Kidney (tissue), 22 donors: ENCODE measurements at places on chromosomes 13 and 19. TPM values are rescaled to one million over a fixed set of nuclear protein-coding genes. Genes with fewer than 3 reads are reported as not detected.
A peak's percentile ranks its signal among the peaks of the same experiment; 100 is the strongest.

The KANK3 gene
- 26.6 TPM for total RNA-seq

The C3 gene
- total RNA-seq: 3,831 TPM

The FCAR gene
- 1.8 TPM for total RNA-seq

The ZNF28 gene
- total RNA-seq: 20.0 TPM

The CEACAM1 gene
- 33.1 TPM for total RNA-seq

The RFPL4AL1 gene
- not detected for total RNA-seq

The PRR22 gene
- total RNA-seq: 4.2 TPM

The NEK5 gene
- 1.2 TPM for total RNA-seq

The ICAM5 gene
- total RNA-seq: 2.9 TPM

The KLK14 gene
- total RNA-seq: 0.22 TPM

The CBY2 gene
- 0.22 TPM for total RNA-seq

DNA sequence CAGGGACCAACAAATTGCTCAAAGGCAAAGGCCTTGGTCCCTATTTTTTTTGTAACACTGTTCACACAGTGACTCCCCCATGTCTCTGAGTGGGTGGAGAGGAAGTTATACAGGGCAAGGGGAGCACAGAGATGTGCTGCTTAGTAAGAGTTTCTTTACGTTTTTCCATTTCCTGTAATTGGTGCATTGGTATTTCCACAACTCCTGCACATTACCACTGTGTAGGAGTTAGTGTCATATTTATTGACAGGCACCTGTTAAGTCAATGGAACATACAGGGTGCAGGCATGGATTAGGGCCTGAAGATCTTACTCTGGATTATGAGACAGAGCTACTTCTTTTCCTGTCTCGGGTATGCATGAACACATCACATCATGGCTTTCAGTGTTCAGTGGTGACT, 45.2 kb downstream of the SOX21 start:
- no peak for DNase-seq

DNA sequence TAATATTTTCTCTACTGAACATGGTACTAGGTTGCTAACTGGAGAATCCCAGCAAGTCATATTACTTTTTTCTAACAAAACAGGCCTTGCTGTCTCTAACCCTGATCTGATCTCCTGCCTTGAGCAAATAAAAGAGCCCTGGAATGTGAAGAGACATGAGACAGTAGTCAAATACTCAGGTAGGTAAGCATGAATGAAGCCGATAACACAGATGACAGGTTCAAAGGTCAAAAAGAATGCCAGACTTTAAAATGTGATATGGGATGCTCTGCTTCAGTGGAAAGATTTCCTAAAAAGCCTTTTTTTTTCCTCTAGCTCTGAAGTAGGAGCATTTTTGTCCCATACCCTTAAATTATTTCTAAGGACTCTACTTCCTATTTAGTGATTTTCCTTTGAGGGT, 28.7 kb downstream of the ZNF726 start:
- DNase-seq: no peak

- DNase-seq: no peak
Observed at GRCh38 chr19:10808937-10809649, 26.9 kb downstream of the TMED1 start.

DNA sequence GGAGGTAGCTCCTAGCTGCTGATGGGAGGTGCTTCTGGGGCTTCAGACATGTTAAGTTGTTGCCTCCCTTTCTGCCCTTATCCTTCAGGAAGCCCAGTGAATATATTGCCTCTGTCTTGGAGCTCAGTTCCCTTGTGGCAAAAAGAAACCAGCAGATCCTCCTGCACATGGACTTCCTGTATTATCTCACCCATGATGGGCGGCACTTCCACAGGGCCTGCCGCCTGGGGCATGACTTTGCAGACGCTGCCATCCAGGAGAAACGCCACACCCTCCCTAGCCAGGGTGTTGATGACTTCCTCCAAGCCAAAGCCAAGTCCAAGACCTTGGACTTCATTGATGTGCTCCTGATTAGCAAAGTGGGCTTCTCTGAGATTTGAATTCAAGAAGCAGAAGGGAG, 6.0 kb upstream of the CYP4F12 start:
- DNase-seq: no peak

GRCh38 chr19:17757125-17757524, 5.8 kb downstream of the FCHO1 start:
- DNase-seq: no peak

- peak; percentile 53 for DNase-seq
Observed at GRCh38 chr13:100636441-100636840, 38.2 kb downstream of the TMTC4 start.

DNA sequence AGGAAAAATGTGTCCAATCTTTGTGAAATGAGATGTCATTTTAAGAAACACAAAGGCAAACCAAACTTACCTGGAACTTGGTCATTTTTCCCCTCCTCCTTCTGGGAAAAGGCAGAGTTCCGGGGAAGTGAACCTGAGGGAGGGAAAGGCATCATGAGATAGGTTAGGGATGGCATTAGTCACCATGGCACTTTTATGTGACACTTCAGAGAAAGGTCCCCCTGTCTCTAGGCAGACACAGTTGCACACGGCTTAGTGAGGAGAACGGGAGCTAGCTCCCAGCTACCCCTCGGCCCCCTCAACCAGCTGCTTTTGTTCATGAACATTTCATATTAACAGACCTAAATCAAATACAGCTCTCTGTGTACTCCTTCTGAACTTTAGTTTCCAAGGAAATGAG, 1.5 kb downstream of the ZNF235 start:
- peak; percentile 51 for DNase-seq

DNA sequence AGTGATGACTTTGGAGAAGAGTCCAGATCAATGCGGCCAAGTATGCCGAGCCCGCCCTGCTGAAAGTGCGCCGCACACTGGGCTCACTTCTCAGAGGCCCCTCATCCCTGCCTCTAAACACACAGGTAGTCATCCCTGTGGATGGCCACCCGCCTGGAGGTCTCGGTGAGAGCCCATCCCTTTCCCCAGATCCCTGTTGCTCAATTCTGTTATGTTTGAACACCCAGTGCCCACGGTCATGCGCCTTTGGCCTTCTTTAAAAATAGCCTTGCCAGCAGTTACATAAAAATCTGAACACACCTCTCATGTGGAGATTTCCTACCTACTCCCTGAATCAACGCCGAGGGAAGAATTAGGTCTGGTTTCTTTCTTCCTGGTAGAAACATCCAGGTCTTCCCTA, 11.9 kb downstream of the ELAVL1 start:
- no peak for DNase-seq

DNA sequence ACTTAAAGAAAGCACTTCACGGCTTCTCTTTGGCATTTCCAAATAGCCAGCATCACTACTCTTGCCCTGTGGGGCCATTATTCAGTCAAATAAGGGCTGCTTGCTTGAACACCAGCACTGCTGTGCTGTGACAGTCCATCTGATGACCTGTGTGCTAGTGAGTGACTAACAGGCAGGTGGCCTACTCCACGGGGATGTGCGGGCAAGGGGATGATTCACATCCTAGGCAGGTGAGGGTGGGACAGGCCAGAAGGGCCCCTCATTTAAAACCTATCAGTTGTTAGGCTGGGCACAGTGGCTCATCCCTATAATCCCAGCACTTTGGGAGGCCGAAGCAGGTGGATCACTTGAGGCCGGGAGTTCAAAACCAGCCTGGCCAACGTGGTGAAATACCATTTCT, 8.2 kb downstream of the CCNE1 start:
- no peak for DNase-seq

GRCh38 chr13:72126424-72126823, 259.4 kb upstream of the DACH1 start:
- no peak for DNase-seq

DNA sequence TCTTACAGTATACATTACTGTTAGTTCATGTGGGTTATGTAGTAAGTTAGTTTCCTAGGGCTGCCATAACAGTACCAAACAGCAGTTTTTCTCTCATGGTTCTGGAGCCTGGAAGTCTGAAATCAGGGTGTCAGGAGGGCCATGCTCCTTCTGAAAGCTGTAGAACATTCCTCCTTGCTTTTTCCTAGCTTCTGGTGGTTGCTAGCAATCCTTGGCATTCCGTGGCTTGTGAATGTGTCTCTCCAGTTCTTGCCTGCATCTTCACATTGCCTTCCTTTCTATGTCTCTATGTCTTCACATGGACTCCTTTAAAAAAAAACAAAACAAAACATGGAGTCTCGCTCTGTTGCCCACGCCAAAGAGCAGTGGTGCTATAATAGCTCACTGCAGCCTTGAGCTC, 95.4 kb downstream of the WDFY2 start:
- no peak for DNase-seq

- DNase-seq: no peak
Observed at GRCh38 chr13:50609011-50609410, 234.5 kb downstream of the DLEU7 start.

DNA sequence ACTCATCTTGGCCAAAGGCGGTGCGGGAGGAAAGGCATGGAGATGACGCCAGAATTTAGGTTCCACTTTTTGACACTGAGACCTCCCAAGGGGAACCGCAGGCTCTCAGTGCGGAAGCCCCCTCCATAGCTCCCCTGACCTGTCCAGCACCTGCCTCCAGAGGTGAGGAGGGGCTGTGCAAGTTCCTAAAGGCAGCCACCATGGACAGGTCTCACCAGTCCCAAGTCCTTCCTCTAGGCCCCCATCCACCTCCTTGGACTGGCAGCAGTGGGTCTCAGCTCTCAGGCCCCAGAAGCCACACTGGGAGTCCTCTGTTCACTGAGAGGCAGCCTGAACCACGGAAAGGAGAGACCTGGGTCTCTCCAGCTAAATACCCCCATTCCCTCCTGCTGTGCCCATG, 31.6 kb upstream of the TSHZ3 start:
- DNase-seq: no peak

DNA sequence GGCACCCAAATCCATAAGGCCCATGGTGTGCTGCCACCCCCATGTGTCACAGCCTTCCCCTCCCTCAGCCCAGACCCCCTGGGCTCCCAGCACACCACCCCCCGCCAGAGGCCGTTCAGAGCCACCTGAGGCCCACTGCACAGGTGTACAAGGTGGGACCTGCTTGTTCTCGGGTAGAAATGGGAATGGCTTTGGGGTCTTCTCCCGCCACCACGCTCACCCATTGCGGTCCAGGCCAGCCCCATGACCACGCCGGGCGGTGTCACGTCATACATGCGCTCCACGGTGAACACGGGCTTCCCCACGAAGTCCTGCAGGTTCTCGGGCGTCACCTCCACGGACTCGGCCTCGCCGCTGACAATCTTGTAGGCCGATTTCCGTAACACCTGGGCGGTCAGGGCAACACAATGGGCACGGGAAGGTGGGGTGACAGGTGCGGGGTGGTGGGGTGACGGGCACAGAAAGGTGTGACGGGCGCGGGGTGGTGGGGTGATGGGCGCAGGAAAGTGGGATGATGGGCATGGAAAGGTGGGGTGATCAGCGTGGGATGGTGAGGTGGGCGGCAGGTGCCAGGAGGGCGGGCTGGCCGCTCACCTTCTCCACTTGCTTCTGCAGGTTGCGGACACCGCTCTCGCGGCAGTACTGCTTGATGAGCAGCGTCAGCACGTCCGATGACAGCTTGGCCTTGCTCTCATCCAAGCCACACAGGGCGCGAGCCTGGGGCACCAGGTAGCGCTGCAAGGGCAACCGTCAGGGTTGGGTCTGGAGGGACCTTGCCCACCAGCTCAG, 4.3 kb downstream of the RPL36 start:
- DNase-seq: no peak

- DNase-seq: no peak
Observed at GRCh38 chr13:107827840-107828549, 387.3 kb downstream of the LIG4 start.

DNA sequence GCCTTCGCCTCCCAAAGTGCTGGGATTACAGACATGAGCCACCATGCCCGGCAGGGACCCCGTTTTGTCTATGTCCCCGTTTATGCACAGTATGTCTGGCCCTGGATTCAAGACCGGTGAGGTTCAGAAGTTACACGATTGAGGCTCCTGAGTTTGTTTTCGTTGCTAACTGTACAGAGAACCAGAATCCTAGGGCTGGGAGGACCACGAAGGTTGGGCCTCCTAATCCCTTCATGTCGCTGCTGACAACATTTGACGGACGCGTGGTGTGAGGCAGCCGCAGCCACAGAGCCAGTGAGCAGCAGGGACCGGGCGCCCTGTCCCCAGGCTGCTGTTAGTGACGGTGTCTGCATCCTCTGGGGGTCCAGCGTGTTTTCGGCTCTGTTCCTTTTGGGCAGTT, 91.4 kb downstream of the ATP11A start:
- DNase-seq: no peak
